ENCODE measurements at places on chromosomes 4 and X.

GRCh38 chr4:171024720-171025303 lies 788.4 kb upstream of the GALNTL6 start:
- no peak for DNase-seq

- DNase-seq, result no peak
These were observed 81.2 kb downstream of the LIMCH1 start for GRCh38 chr4:41619161-41619560.

DNA sequence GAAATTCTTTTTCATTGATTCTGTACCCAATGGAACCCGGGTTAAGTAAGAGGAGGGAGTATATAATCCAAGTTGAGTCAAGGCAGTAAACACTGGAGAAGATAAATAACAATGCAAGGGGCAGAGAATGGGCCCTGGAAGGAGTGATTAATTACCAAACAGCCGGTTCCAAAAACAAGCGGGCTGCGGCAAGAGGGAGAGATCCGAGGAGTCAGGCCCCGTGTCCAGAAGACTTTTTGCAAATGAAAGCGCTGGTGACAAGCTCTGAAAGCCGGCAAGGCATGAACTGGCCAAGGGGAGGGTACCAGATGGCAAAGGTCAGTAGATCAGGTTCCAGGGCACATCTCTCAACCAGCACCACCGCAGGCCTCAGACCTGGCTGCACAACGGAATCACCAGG lies 294.9 kb downstream of the BCOR start:
- no peak for DNase-seq

DNA sequence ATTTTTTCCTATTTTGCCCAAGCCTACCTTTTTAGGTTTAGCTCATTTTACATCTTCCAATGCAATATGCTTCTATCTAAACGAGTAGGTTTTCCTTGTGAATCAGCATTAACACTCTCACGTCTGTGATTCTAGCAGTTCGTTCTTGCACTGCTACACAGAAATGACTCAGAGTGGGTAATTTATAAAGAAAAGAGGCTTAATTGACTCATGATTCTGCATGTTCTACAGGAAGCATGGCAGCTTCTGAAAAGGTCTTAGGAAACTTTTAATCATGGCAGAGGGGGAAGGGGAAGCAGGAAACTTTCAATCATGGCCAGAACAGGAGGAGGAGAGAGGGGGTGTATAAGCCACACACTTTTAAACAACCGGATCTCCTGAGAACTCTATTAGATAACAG lies 44.9 kb downstream of the SPANXN1 start:
- no peak for DNase-seq

GRCh38 chr4:169047956-169048355 lies 37.9 kb upstream of the CBR4 start:
- no peak for DNase-seq

DNA sequence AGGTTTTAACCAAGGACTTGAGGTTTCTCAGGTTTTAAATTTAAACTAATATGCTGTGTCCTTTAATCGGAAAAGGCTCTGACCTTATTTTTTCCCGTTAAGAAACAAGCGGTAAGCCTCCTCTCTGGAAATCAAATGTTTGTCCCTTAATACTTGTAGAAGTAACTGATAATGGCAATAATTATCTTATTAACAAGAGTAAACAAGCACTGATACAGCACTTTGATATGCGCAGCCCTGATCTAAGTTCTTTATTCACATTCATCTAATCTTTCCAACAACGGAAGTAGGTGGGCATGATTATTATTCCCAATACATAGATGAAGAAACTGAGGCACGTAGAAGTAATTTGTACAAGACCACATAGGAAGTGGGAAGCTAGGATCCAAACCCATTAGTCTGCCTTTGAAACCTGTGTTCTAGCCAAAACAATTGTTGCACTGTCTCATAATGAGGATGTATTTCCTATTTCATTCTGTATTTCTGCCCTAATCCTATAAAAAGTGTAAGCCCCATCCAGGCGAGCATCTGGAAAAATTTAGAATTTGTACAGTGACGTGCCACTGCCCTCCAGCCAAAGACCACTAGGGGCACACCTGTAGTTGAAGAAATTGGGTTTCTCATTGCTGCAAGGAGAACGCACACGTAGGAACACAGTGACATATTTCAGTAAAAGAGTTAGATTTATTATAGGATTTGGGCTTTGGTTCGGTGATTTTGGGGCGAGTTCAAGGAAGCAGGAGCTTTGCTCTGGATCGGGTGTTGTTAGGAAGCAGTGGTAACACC lies 606 bp downstream of the CXorf58 start:
- no peak for DNase-seq

- DNase-seq, result no peak
These were observed 183.9 kb downstream of the OPHN1 start for GRCh38 chrX:68249401-68249831.

GRCh38 chr4:100059467-100059866 lies 109.4 kb upstream of the H2AZ1 start:
- no peak for DNase-seq

DNA sequence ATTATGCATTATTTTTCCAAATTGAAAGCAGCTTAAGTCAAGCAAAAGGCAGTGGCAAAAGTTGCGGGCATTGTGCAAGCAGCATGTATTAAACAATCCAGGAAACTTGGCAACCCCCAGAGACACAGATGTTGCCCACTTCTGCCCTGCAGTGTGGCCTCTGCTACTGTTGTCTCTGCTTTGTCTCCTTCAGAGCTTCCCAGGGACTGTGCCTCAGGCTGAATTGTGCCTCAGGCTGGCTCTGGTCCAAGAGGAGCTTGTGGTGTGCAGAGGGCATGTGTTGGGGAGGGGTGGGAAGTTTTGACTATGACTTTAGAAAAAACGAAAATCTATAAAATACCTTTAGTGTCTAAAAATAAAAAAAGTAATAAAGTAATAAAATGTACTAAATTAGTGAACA lies 201.4 kb downstream of the CCSER1 start:
- no peak for DNase-seq
